ENCODE measurements at places on chromosomes 6 and 20.

DNA sequence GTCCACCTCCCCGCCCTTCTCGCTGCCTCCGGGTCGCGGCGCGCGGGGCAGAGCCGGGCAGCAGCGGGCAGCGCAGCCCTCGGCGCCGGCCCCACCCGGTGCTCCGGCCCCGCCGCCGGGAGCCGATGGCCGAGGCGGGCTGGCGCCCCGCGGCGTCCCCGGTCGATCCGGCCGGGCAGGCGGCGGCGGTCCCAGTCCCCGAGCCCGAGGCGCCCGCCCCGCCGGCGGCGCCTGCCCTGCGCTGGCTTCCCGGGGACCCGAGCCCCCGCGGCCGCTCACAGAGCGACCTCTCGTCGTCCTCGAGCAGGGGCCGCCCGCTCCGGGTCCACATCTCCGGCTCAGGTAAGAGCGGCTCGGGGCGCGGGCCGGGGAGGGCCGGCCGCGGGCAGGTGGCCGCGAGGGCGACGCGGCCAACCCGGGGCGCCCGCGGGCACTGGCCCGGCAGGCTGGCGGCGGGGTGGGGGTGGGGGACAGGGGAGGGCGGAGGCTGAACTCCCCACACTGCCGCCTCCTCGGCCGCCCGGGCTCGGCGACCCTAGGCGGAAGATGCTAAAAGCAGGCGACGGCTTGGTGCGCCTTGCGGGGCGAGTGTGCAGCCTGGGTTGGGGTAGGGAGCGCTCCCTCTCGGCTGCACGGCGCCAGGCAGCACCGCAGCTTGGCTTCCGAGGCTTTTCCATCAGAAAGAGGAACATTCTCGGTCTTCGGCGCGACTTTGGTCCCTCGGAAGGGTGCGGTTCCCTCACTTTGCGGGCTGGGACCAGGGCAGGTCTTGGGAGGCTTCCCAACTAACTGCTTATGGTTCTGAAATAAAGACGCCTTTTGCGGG, 25.6 kb upstream of the FUCA2 start:
- DNase-seq: peak; percentile 21

DNA sequence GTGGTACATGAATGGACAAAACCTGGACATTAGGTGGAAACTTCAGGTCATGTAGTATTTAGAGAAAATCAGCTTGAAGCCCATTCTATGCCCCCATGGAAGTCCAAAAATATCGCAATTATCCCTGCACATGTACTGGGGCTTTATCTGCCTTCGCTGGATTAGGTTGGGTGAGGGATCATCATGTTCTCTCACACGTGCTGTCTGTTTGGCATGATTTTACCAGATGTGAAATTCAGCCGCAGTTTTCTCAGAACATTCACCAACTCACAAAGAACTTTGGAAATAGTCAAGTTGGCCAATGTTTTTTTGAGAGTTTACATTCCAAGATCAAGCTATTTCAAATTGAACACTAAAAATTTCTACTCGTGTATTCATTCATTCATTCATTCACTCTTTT, 459.8 kb upstream of the CITED2 start:
- DNase-seq: no peak

DNA sequence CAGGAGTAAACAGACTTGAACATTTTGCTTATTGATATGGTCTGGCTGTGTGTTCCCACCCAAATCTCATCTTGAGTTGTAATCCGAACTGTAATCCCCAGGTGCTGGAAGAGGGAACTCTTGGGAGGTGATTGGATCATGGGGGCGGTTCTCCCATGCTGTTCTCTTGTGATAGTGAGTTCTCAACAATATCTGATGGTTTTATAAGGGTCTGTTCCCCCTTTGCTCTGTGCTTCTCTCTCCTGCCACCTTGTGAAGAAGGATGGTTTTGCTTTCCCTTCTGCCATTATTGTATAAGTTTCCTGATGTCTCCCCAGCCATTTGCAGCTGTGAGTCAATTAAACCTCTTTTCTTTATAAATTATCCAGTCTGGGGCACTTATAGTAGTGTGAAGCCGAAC, 40.0 kb downstream of the MYLIP start:
- DNase-seq: no peak

DNA sequence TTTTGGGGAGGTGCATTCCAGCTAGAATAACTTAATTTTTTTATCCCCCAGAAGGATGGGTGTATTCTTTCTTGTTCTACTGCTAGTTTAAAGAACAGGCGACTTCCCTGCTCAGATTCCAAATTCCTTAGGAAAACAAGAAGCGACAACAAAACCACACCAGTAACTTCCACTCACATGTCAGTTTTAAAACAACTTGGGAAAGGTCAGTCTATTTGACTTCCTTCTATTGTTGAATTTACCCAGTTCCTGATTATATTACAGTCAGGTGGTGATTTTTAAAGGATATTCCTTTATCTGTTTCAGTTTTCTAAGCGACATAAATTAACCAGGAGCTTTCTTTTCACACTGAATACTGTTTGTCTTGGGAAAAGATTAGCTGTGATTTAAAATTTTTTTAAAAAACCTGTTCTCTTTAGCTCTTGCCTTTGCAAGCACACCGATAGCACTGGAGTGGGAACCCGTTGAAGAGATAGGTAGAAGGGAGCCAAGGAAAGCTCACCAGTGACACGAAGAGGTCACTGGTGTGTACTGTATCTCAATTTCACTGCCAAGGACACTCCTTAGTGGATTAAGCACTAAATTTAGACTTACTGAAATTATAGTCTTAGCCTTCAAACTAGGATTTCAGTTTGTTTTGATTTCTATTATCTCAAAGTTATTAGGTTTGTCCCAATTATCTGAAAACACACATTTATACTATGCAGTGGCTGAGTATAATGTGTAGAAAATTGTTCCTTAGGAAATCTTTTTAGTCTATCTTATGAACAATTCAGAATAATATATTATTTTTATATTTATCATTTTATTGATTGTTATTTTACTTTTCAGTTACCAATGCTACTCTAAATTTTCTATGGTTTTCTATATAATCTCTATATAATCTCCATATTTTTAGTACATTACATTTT, 22.3 kb downstream of the MARCKS start:
- no peak for DNase-seq

DNA sequence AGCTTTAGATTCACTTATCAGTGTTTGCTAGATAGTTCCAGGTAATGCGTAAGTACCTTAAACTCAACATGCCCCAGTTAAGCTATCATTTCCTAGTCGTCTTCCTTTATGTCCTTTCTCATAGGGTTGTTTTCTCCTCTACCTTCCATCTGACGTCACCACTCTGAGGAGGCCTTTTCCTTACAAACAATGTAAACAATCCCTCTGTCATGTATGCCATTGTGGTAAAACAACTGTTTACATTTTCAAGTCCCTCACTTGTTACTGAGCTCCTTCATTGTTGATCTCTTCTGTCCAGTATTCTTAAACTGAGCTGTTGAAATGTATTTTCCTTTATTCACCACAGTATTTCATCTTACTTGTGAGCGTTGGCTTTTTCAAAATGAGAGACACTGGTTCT, 45.4 kb upstream of the PLCG1 start:
- DNase-seq: no peak

GRCh38 chr6:93471281-93471680, 51.9 kb upstream of the EPHA7 start:
- DNase-seq: no peak

DNA sequence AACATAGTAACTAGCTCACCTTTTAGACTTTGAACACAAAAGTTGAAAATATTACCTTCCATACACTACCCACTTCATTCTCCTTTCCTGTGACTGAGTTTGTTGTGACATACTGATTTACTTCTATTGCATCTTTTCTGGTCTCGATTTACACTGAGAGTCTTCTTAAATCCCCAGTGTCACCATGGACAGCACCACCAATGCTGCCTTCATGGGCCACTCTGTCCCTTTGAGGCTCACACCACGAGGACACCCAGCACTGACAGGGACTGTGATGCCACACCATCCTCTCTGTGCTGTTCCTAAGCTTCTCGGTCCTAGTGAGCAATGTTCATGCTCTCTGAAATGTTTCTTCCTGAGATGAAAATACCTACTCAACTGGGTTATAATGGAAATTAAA, 337.1 kb upstream of the IRAK1BP1 start:
- no peak for DNase-seq

DNA sequence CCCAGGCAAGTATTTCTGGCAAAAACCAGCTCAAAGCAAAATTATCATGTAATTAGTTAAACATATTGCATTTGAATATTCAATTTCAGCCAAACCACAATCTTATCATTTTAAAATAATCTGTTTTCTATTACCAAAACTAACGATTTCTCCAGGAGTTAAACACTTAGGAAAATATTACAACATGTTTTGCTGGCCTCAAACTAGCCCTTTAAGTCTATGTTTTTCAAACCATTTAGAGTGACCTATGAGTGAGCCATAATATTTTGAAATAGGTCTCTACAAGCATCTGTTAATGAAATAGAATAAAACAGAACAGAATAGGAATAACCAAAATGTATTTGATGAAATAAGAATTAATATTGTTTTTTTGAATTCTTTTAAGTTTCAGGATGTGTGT, 370.9 kb downstream of the COL12A1 start:
- no peak for DNase-seq

DNA sequence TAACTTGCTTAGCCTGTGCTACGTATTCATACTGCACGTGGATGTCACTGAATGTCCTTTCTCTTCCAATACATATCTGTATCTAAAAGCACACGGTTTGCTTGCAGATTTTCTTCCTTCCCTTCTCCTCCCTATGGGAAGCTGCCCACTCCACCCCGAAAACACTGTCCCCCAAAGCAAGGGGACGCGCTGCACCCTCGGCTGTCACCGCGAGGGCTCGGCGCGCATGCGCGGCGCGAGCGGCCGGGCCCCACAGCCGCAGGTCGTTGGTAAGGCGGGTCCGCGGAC, 659 bp downstream of the TMX4 start:
- DNase-seq: peak; percentile 79

GRCh38 chr6:170314983-170315382, 8.4 kb downstream of the FAM120B start:
- DNase-seq: no peak

- no peak for DNase-seq
Measured at GRCh38 chr6:145025488-145025887, 709.8 kb downstream of the EPM2A start.

GRCh38 chr6:10425975-10426780, 11.3 kb upstream of the TFAP2A start:
- no peak for DNase-seq

GRCh38 chr6:139402876-139403386, 28.5 kb upstream of the CITED2 start:
- no peak for DNase-seq

DNA sequence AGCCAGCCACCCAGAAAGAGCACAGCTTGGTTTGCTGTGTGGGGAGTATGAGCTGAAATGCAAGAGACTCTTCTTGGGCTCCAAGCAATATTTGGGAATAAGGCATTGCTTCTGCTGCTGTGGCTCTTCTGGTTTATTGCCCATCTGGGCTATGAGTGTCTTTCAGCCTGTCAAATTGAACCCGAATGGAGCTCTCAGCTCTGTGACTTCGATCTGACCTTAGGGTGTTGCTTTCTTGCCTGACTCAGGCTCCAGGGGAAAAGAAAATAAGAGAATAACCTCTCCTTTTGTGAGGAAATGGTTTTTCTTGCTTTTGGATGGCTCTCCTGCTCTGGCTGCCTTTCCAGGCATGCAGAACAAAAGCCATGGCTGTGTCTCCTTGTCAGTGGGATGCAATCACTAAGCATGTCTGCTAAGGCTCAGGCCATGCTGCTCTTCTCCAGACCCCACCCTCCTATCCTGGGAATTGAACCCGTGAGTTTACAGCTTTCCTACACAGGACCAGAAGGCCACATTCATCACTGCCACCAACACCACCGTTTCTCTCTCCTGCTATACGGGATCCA, 169.4 kb upstream of the JAG1 start:
- DNase-seq: no peak

- DNase-seq: no peak
Measured at GRCh38 chr6:143248359-143248758, 187.7 kb downstream of the AIG1 start.

GRCh38 chr6:43930440-43931154, 160.6 kb downstream of the VEGFA start:
- no peak for DNase-seq

DNA sequence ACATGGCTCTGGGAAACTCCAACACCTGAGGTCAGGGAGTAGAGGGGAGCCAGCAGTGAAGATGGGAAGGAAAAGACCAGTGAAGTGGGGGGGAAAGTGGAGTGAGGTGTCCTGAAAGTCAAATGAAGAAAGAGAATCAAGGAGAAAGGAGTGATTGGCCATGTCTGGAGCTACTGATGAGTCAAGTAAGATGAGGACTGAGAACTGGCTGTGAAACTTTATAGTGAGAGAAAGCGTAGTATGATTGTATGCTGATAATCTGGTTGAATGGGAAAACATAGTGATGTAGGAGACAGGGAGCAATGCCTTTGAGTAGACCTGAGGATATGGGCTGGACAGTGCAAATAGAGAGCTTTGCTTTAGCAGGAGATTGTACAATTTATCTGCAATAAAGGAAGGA, 183.6 kb upstream of the GMDS start:
- no peak for DNase-seq

- DNase-seq: no peak
Measured at GRCh38 chr6:145830612-145831011, 16.0 kb upstream of the FBXO30 start.

DNA sequence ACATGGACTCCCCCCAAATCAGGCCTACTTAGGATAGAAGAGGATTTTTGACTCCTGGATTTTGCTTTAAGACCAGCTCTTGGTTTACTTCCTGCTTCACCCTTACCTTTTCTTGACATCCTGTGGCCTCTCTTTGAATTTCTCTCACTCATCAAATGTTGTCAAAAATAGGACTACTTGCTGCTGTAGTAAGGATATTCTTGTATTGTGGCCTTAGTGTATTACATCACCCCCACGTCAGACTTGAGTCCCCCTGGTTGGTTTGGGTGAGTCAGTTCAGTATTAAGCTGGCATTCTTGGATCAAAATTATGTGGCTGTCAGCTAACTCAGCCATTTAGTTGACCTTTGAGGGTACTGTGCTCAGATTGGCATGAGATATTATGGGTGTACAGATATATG, 1.1 kb downstream of the TPX2 start:
- no peak for DNase-seq

- no peak for DNase-seq
Measured at GRCh38 chr6:25713824-25714223, 40.7 kb upstream of the SLC17A4 start.

DNA sequence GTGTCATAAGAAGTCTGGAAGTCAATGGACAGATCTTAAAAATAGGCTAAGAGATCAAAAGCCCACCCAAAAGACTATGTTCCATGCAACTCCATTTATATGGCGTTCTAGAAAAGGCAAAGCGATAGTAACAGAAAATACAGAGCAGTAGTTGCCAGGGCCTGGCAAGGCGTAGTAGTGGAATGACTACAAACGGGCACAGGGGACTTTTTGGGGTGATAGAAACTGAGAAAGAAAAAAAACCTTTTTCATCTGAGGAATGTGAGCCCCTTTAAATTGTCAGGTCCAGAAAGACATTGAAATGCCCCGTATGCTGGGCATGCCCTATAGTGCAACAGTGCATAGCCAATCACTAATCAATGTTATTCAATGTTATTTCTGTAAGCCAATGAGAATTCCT, 47.2 kb upstream of the FAM50B start:
- no peak for DNase-seq
